HS-5 (cell line): ENCODE measurements at places on chromosomes 2 and 18.

DNA sequence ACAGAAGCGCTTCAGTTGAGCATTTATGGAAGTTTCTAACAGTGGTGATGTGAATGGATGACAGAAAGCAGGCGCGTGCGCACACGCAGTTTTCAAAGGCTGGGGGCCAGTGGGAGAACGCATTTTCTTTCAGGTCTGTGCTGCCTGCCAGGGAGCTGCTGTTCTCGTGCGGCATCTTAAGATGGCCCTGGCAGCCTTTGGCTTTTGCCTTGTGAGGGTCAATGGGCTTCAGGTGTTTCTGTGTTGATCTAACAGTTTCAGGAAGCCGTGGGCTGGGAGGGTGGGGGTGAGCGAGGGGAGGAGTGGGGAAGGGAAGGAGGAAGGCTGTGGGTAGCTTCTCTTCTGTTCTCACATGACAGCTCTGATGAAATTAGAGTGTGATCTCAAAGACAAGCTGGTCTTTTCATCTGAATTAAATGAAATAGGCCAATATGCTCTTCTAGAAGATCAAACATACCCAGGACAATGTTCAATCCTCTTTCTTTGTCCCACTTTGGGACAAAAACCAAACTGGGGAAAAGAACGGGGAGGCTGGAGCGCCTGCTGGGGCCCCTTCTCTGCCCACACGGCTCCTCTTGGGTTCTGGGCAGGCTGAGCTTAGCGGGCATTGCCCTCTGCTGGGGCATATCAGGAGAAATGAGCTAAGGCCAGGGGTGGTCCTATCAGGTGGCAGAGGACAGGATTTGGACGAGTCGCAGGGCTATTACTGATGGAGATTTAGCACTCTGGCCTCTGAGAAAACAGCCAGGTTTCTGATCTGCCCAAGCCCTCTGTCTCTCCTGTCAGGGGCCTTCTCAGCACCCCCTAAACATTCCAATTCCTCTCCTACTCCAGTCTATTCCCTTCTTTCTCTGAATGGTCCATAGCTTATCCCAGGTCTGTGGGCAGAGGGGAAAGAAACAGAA is 126.2 kb upstream of the LGALSL start:
- DNase-seq: no peak

GRCh38 chr18:26976206-26976605 is 110.7 kb upstream of the AQP4 start:
- DNase-seq: no peak

- no peak for DNase-seq
Observed at GRCh38 chr2:166361351-166362153, 14.2 kb downstream of the SCN9A start.

- DNase-seq: no peak
Observed at GRCh38 chr2:77778917-77779316, 256.7 kb upstream of the LRRTM4 start.

GRCh38 chr2:222318712-222319585 is 20.2 kb upstream of the PAX3 start:
- no peak for DNase-seq

DNA sequence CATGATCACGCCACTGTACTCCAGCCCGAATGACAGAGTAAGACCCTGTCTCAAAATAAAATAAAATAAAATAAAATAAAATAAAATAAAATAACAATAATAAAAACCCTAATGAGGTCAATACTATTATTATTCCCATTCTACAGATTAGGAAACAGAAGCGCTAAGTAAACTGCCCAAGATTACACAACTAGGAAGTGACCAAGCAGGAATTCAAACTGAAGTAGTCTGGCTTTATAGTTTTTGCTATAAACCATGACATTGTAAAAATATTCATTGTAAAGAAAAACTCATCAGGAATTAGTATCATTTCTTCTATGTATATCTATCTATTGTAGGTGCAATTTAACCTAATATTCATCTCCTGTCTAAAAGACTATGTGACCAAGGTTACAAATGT is 1.2 kb downstream of the PLEKHM3 start:
- no peak for DNase-seq

DNA sequence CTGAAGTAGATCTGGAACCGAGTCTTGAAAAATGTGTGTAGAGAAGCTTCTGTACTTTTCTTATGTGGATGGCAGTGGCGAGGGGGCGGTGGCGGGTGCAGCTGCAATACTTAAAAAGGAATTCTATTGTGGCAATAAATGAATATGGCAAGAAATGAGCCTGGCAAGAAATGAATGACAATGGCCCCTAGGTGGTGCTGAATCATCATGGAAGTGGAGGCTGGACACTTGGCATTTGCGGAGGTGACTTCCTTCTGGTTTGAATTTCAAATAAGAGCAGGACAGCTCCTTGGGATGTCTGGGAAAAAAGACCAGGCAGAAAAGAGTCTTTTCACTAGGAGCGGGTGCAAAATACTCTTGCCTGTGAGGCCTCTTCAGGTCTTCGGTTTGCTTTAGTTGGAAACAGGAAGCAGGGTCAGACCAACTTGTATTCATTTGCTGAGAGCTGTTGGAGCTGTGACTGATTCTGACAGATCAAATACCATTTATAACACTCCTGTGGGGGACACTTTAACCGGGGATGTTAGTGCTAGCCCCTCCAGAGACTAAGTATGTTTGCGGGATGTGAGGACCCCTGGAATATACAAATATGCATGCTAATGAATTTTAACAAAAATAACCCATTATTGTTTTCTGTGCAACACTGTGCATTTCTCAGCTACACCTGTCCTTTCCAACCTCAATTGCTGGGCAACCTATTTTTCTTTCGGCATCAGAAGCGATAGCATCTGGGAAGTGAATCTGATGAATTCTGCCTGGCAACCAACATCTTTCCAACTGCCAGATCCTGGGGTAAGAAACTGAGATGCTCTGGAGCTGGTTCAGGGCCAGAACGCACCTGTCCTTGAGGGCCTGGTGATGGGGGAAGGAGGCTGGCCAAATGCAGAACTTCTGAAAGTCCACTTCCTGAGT is 35.4 kb downstream of the FASTKD2 start:
- peak; percentile 64 for DNase-seq

DNA sequence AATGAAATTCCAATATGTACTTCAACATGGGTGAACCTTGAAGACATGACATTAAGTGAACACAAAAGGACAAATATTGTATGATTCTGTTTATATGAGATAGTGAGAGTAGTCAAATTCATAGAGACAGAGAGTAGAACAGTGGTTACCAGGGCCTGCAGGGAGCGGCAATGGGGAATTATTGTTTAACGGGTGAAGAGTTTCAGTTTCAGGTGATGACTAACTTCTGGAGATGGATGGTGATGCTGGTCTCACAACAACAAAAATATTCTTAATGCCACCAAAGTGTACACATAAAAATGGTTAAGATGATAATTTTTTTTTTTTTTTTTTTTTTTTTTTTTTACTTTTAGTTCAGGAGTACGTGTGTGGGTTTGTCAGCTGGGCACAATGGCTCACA is 109.4 kb upstream of the TMEM200C start:
- no peak for DNase-seq

GRCh38 chr2:239157269-239157668 is 243.6 kb downstream of the HDAC4 start:
- no peak for DNase-seq

DNA sequence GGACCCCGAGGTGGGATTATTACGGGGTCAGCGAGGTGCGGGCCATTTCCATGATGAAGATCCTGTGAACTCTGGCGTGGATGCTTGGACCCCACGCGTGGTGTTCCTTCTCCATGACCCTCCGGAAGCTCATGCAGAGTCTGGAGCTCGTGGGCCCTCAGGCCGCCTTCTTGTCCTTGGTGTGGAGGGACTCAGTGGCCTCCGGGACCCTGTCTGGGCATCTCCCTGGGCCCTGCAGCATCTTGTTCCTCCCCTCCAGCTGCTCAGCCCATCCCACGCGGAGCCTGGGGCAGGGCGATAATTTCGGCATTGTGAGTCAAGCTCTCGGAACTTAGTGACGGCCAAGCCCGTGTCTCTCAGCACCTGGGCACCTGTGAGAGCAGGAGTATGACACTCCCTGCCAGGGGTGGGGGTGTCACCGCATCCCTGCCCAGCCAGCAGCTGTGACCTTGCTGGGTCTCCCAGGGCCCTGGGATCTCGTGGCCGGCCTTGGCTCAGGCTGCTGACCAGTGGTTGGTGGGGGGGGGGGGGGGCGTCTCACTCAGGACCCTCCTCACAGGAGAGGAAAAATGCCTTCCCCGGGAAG is 24.6 kb downstream of the RTP5 start:
- DNase-seq: no peak

- no peak for DNase-seq
Observed at GRCh38 chr18:37662546-37663339, 97.1 kb upstream of the CELF4 start.

DNA sequence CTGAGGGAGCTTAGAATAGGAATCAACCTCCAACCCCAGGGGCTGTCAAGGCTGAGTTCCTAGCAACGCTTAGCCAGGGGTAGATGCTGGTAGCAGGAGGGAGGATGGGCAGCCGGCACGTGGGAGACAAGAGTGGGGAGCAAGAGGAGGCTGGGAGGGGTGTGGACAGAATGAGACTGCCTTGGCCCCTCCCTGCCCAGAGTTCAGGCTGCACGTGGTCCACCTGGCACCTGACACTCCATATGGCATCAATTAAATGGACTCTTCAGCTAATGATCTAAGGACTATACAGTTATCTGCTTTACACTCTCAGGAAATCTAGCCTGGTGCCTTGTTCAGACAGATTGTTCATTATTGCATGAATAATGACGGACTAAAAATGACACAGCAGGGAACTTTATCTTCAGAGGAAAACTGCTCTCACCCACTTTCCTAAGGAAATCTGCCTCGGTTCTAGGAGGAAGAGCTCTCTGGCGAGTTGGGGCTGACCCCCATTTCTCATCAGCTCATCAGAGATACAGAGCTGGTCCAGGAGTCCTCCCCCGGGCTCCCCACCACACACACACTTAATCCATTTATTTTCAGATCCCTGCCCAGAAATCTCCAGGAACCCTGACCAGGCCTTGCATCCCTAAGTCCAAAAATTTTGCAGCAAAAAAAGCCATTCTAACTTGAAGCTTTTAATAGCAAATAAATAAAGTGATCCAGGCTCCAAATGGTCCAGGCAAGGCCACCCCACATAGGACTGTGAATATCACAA is 102.1 kb upstream of the CDC42EP3 start:
- no peak for DNase-seq

GRCh38 chr2:217370391-217370790 is 510.5 kb upstream of the TNP1 start:
- peak; percentile 94 for DNase-seq
